DND-41 (cell line): ENCODE measurements at places on chromosomes 1 and 21.
A peak's percentile ranks its signal among the peaks of the same experiment; 100 is the strongest.

GRCh38 chr1:67691712-67692111 is 6.7 kb downstream of the GADD45A start:
- no peak overlapping the region for H3K4me3 ChIP-seq
- peaks cover 13% of the 10 kb centered on the region for H3K4me1 ChIP-seq
- DNase-seq: no peak
- no peak overlapping the region for H3K27ac ChIP-seq
- H3K27me3 ChIP-seq: no peaks in the 10 kb centered on the region

DNA sequence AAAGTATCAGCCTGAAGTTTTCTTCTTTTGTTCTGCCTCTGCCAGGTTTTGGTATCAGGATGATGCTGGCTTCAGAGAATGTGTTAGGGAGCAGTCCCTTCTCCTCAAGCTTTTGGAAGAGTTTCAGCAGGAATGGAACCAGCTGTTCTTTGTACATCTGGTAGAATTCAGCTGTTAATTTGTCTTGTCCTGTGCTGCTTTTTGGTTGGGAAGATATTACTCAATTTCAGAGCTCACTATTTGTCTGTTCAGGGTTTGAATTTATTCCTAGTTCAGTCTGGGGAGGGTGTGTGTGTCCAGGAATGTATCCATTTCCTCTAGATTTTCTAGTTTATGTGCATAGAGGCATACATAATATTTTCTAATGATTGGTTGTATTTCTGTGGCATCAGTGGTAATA is 12.8 kb downstream of the ZNF678 start:
- no peak overlapping the region for H3K27ac ChIP-seq
- H3K36me3 ChIP-seq: peaks cover 2% of the 10 kb centered on the region

GRCh38 chr1:27521336-27521831 is 31.4 kb upstream of the WASF2 start:
- H3K4me3 ChIP-seq: no peak overlapping the region
- H3K27ac ChIP-seq: no peak overlapping the region
- peaks cover 12% of the 10 kb centered on the region for H3K4me1 ChIP-seq
- no peak for DNase-seq

- H3K4me3 ChIP-seq: no peak within 1 kb of the TSS
- H3K36me3 ChIP-seq: no peaks in the 10 kb centered on the region
- H3K4me1 ChIP-seq: peaks cover 8% of the 10 kb centered on the region
- no peak for DNase-seq
Measured at GRCh38 chr1:26190373-26190987, at the start of gene CATSPER4. Gene CATSPER4 (plus strand): TSS chr1:26190602. CDS start chr1:26190628, 26 bp downstream.

GRCh38 chr1:162973381-162973795 is 95.8 kb upstream of the RGS4 start:
- no peak overlapping the region for H3K4me3 ChIP-seq
- DNase-seq: no peak
- H3K4me1 ChIP-seq: no peaks in the 10 kb centered on the region
- H3K27ac ChIP-seq: no peak overlapping the region

DNA sequence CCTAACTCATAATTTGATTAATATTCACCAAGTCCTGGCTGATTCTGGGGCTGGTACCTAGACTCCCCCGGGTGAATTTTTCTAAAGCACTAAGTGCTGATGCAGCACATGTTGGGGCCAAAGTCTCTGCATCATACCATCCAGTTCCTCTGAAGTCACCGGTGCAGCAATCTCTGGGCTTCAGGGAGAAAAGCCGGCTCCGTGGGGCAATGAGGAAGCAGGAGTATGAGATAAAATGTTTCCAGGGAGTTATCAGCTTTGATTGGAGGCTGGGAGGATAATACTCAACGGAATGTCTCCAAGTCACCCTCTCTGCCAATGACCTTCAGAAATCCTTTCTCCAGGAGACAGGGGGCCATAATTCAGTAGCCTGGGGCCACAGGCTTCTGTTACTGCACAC is 1.2 kb downstream of the FCAMR start:
- H3K4me1 ChIP-seq: peaks cover 30% of the 10 kb centered on the region
- no peaks in the 10 kb centered on the region for H3K36me3 ChIP-seq
- no peak for DNase-seq
- H3K27ac ChIP-seq: peak overlapping the region; percentile 95
- H3K27me3 ChIP-seq: no peaks in the 10 kb centered on the region

DNA sequence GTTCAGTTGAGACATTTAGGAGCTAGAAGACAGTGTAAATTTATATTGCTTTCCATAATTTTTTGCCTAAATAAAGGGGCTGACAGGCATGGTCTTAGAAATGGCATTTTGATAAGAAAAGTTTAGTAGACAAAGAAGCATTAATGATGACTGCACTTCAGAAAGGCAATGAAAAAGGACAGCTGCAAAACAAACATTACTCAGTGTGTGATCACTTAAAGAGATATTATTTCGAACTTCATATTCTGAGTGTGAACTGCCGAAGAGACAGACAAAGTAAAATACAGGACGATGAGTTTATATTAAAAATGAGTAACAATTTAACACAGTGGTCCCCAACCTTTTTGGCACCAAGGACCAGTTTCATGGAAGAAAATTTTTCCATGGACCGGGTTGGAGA is 243.1 kb downstream of the DPYD start:
- no peak overlapping the region for H3K4me3 ChIP-seq
- H3K27me3 ChIP-seq: no peaks in the 10 kb centered on the region
- H3K4me1 ChIP-seq: no peaks in the 10 kb centered on the region
- peaks cover 44% of the 10 kb centered on the region; the same call in 1 of the 2 replicates for H3K36me3 ChIP-seq

DNA sequence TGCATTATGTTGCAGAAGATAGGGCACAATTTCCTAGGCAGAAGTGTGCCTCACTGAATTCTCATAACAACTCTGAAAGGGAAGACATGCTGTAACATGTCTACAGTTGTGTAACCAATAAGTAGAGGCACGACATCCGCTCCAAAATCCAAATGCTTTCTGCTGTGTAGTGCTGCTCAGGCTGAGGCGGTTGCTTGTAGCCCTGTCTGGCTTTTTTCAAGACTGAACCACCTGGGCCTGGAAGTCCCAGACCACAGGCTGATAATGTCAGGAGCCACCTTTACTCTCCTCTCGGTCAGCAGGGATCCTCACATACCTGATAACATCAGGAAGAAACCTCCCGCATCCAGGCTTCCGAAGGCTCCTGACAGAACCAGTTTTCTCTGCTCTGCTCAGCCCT is 10.9 kb downstream of the AKNAD1 start:
- H3K27me3 ChIP-seq: no peaks in the 10 kb centered on the region
- H3K4me3 ChIP-seq: no peak overlapping the region
- no peaks in the 10 kb centered on the region for H3K4me1 ChIP-seq
- H3K36me3 ChIP-seq: no peaks in the 10 kb centered on the region

GRCh38 chr1:2935184-2935583 is 86.1 kb upstream of the ACTRT2 start:
- no peaks in the 10 kb centered on the region for H3K4me1 ChIP-seq
- no peaks in the 10 kb centered on the region for H3K27me3 ChIP-seq
- H3K27ac ChIP-seq: no peak overlapping the region
- no peak overlapping the region for H3K4me3 ChIP-seq
